NCI-H1092 treated with DMSO at 0.1 percent for 48 hours (cell line): ENCODE measurements at places on chromosomes 7 and 10.

- DNase-seq = no peak
Observed at GRCh38 chr7:71465741-71466189, 333.8 kb downstream of the GALNT17 start.

- peak; percentile 65 for DNase-seq
Observed at GRCh38 chr7:104272767-104273384, 55.5 kb upstream of the LHFPL3 start.

DNA sequence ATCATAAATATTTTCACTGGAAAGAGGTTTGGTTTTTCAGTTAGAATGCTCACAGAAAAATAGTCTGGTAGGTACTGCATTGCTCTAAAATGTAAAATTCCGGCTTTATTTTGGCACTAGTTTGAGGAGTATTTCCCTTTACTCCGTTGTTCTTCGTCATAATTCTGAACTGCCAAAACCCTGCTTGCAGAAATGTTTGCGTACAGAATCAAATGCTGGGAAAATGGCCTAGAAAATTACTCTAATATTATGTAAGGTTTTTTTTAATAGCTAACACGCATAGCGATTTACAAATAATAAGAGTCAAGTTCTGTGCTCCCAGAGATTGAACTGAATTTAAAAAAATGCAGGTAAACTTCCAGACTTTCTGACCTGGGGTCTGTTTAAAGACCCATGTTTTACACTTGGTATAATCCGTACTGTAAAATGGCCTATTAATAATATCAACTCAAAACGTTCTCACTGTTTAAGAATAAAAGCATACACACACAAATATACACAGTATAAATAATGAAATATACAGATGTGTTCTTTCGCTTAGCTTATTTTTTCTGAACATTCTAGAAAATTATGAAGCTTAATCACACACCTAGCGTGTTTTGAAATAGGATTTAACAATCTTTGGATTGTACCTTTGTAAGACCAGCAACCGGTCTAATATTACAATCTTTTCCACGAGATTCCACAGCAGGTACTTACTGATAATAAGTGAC is 23.5 kb upstream of the ANLN start:
- no peak for DNase-seq

DNA sequence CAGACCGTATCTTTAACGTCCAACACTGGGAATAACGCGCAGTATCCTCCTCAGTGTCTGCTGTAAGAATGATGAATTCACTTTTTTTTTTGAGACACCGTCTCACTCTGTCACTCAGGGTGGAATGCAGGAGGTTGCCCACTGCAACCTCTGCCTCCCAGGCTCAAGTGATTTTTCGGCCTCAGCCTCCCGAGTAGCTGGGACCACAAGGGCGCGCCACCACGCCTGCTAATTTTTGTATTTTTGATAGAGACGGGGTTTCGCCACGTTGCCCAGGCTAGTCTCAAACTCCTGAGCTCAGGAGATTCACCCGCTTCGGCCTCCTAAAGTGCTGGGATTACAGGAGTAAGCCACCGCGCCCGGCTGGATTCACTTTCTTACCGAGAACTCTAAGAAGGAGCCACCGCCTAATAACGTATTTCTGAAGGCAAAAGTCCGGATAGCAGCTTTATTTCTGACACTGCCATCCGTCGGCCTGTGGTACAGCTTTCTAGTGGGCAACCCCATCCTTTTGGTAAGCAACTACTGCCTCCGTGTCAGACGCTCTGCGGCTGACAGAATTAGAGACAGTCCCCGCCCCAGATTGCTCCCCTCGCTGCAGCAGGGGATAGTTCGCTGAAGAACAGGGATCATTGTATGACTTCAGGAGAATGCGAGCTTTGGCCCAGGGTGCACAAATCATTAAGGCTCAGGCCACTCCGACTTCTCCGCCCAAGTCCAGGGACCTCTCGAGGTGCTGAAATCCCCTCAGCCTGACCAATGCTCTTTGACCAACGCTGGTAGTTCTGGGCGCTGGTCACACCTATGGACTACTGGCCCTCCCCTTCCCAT is 662 bp downstream of the POLR3A start:
- DNase-seq = no peak

- no peak for DNase-seq
Observed at GRCh38 chr10:130430291-130430690, 294.1 kb downstream of the GLRX3 start.

DNA sequence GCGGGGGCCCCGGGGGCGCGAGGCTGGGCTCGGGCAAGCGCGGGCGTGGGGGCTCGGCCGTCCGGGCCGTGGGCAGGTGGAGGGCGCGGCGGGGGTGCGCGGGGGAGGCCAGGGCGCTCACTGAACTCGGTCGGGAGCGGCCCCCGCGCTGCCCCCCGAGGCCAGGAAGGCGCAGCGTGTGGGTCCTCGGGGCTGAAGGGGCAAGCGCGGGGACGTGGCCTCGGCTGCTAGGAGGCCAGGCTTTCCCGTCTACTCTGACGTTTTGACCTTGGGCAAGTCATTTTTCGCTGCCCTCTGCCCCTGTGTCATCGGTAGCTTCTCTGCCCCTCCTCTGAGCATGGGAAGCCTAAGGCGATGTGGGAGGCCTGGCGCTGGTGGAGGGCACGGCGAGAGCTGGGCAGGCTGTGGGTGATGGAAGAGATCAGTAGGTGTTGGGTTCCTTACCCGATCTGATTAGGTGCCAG is 441 bp downstream of the FBH1 start:
- DNase-seq = no peak

DNA sequence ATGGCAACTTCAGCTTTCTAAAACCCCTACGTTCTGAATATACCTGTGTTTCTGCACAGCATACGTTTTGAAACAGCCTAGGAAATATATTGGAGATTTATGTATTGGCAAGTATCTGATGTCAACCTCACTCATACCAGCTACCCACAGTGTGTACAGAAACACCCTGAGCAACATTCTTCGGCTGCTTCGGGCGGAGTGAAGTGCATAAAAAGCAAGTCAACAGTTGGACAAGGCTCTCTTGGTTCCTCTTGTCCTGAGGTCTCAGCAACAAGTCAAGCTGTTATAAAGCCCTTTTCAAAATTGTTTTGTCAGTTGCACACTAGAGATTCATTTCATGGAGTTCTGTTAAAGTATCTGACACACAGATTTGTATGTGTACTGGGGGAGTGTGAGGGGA is 40.0 kb upstream of the PAPSS2 start:
- no peak for DNase-seq

DNA sequence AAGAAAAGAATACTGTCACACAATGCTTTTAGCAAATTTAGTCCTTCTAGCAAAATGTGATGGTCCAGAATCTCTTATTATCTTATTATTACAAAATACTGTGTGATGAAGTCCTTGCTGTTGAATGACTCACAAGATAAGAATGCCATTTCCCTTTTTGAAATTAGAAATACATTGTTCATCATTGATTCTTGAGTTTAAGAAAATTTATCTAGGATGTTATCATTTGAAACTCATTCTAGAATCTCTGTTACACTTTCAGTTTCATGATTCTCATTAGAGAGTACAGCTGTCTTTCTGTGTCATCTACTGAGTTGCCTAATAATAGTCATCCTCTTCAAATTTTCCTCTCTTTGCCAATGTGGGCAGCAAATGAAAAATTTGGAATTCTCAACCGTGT is 9.6 kb downstream of the ZKSCAN5 start:
- DNase-seq = no peak
